NCI-H774 (cell line): ENCODE measurements at places on chromosomes 5 and 9.

- no peak for DNase-seq
Measured at GRCh38 chr5:62780888-62781287, 202.3 kb downstream of the LRRC70 start.

DNA sequence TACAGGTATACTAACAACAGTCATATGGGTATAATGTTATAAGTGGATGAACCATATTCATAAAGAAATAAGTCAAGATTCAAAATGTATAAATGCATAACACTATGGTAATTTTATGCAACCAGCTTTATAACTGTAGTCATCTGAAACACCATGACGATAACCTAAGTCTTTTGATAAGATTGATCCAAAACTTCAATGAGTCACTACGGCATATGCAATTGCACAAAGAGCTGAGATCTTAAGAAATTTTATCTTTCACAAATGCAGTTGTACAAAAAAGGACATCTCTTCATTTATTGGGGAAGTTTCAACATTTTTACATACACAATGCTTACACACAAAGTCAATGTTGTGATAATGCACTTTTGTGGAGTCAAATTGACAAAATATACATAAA is 20.3 kb downstream of the FAM81B start:
- no peak for DNase-seq

DNA sequence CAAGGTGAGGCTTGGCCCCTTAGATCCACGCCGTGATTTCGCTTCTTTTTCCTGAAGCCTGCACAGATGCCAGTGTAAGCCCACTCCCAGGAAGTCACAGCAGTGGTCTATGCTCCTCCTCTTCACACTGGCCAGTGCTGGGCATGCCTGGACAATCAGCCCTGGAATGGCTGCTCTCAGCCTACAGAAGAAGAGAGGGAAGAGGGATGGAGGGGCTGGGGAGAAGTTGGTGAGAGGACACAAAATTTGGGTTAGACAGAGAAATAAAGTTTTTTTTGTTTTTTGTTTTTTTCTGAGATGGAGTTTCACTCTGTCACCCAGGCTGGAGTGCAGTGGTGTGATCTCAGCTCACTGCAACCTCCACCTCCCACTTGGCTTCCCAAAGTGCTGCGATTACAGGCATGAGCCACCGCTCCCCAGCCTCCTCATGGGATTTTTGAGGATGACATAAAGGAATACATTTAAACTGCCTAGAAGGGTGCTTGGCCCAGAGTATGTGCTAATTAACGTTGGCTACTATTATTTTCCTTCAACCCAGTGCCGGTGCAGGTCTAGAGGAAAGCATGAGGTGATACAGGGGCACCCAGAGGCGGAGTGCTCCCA is 830 bp downstream of the S100Z start:
- no peak for DNase-seq

DNA sequence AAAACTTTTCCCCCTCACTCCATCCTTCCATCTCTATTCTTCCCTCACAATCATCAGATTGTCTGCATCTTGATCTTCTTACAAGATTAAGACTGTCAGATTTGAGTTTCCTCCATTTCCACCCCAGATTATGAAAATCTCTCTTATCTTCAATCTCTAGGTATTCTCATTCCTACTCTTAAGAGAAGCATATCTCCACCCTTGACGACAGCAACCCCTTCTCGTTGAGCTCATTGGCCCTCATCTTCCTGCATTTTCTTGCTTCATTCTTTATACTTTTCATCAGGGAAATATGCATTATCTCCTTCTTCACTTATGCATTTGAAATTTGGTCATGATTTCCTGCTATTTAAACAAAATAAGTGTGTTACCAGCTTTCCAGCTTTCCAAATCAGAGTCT is 301.3 kb downstream of the DNAH5 start:
- DNase-seq = no peak

DNA sequence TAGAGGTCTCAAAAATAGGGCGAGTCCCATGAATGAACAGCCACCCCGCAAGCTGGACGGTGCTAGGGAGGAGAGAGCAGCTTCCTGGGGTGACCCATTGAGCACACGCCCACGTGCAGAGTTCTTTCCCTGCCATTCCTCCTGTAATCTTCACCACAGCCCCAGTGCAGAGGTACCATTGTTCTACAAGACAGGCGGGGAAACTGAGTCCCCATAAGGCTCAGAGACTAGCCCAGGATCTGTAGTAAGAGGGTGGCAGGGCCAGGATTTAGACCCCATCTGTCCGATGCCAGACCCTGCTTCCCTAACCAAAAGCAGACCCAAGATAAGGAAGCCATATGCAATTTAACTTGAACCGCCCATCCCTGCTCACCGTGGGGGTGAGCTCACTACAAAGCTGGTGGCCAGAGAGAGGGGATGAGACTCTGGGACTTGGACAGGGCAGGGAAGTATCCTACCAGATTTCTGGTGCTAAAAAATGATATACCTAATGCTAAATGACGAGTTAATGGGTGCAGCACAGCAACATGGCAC is 36.7 kb upstream of the ORM1 start:
- no peak for DNase-seq

DNA sequence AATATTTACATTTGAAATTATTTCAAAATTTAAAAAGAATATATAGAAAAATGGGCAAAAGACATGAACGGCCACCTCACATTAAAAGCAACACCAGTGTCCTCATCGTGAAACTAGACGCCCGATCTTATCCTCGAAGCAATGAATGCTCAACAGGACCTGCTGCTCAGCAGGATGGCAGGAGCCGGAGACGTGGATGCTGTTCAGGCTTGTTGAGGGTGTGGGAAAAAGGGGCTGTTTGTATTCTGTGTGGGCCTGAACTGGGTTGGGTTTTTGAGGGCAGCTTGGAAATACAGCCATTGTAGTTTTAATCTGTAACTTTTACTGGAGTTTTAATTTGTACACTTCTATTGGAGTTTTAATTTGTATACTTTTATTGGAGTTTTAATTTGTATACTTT is 20.3 kb downstream of the EXOC3 start:
- no peak for DNase-seq

GRCh38 chr9:70036641-70037040 is 7.0 kb upstream of the MAMDC2 start:
- DNase-seq = no peak

DNA sequence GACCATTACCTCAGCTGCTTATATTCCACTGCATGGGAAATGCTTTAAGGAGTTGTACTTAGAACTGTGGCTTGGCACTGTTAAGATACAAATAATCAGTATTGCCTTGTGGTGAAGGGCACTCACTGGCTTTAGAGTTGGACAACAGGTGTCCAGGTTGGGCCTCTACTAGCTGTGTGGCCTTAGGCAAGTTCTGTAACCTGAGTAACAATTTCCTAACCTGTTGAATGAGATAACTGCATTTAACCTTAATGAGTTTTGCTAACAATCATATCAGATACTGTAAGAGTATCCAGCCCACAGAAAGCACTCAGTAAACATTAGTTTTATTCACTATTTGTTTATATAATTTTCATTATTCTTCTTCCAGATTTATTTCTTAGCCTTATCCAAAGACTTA is 17.2 kb upstream of the HK3 start:
- DNase-seq = no peak

DNA sequence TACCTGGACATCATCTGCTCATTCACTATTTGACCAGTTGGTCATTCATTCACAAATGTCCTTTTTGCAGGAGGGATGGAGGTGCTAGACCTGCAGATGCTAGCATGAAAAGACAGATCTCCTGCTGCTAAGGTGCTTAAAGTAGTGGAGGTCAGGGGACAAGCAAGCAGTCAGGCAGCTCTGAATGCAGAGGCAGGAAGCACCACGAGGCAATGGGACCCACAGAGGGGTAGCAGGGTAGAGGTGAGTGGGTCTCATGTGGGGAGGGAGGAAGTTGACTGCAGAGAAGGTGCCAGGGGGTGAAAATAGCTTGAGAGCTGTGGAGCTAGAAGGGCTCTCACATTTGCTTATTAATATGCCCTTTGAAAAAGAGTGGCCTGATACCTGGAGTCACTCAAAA is 25.2 kb downstream of the FXN start:
- no peak for DNase-seq

- no peak for DNase-seq
Measured at GRCh38 chr5:172877466-172878260, 43.6 kb downstream of the ERGIC1 start.

DNA sequence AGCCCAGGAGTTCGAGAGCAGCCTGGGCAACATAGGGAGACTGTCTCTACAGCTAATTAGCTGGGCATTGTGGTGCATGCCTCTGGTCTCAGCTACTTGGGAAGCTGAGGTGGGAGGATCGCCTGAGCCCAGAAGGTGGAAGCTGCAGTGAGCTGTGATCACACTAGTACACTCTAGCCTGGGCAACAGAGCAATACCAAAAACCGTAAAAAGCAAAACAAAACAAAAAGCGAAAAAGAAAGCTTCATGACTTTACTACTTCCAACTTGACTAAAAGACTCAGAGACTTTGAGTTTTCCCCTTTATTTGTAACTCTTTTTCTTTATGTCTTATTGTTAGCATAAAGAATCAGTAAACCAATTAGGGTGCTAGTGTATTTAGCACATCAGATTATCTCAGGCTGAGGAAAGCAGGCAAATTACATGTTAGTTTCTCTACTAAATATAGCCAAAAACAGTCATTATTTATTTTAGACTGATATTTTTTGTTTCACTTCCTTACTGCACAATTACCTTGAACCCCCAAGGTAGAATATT is 5.4 kb downstream of the RAD17 start:
- no peak for DNase-seq

DNA sequence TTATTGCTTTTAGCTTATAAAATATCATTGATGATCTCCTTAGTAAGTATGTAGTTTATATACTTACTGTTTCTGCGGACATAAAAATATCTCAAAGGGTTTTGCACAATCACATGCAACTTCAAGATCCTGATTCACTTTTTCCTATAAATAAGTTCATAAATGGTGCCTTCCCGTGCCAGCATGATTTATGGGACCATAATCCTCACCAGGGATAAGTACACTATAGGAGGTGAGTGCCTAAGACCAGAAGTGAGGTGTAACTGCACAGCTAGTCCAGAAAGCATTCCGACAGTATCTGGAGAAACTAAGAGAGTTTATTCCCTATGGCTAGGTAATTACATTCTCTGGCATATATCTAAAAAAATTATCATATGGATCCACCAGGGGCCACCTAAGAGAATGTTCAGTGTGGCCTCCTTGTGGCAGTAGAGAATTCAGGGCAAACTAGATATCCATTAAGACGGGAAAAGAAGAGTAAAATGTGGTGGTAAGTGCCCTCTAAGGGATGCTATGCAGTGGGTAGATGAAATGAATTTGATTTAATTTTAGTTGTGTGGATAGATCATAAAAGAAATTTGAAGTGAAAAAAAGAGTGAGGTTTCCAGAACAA is 402.5 kb upstream of the SLC24A2 start:
- DNase-seq = no peak

DNA sequence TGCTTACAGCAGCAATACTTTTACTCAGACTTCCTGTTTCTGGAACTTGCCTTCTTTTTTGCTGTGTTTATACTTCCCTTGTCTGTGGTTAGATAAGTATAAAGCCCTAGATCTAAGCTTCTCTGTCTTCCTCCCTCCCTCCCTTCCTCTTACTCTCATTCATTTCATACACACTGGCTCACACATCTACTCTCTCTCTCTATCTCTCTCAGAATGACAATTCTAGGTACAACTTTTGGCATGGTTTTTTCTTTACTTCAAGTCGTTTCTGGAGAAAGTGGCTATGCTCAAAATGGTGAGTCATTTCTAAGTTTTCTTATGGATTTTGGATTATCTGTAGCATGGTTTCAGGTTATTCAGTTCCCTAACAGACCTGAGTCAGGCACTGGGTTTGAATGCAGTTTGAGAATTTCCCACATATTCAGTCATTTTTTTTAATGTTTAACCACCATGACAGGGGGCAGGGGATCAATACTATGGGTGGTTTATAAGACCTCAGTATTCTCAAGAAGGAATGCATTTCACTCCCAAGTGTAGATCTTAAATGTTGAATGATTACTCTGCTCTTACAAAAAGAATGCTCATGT is at the start of gene IL7R:
IL7R (plus strand) TSS at position 127 of the 587 bp plus-strand sequence; CDS start at position 214, 87 bp downstream.
- DNase-seq = no peak

DNA sequence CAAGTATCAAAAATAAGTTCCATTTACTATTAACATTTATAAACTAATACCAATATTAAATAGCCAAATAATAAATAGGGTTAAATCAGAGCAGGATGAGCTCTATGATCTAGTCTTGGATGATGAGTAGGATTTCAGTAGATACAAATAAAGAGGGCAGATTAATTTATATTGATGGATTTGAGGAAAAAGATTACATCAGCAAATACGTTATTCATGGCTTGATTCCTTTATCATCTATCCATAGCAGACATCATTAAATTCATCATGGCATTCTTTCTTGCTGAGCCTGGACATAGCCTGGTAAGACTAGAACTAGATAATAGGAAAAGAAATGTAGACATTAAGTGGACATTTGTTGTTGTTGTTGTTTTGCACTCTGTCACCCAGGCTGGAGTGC is 13.4 kb upstream of the MSMP start:
- no peak for DNase-seq

GRCh38 chr5:91114658-91115057 is 268.5 kb downstream of the ARRDC3 start:
- no peak for DNase-seq

DNA sequence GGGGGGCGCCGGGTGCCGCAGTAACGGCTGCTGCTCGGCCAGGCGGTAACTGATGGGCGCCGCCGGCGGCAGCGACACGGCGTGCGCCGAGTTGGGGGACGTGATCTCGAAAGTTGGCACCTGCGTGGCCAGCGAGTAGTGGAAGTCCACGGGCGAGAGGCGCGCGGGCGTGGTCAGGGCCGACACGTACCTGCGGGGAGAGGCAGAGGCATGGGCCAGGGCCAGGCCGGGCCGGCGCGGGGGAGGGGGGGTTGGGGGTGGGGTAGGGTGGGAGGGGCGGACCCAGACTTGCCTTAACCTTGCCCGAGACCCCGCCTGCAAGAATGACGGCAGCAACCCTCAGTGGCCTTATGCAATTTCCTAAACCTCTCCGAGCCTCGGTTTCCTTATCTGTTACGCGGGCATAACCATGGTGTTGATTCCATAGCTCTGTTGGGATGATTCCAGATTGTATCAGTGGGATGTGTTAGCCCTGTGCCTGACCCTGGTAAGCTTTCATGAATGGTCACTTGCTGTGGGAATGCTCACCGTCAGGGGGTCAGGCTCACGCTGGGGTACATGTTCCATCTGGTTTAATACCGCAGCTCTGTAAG is 53.0 kb downstream of the PSD2 start:
- no peak for DNase-seq

DNA sequence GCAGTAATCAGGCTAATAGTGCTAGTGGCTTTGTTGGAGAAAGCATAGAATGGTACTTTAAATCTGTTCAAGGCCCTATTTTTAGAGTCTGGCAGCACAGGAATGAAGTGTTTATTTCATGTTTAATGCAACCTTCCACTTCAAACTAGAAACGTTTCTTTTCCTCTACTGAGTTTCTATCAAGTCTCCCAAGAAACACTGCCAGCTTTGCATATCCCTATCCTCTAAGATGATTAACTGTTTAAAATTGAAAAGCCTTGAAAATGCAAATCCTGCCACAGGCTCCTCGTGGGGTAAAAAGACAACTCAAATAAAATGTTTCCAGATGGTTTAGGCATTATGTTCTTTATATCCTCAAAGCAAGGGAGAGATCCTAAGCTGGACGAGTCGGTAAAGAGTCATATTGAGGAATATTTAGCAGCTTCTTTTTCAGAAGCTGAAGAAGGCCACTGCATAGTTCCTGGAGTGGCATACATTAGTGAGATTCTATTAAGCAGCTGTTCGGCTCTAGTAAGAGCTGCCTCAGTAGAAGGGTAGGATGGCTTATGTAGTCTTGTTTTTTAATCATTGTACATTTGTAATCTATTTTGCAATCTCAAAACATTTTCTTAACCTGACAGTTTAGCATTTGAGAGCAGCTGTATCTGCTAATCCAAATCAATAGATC is 251.2 kb downstream of the CHSY3 start:
- no peak for DNase-seq
